ENCODE measurements at places on chromosomes 4 and X.

GRCh38 chr4:24203926-24204325 is 314.1 kb upstream of the PPARGC1A start:
- DNase-seq: no peak

DNA sequence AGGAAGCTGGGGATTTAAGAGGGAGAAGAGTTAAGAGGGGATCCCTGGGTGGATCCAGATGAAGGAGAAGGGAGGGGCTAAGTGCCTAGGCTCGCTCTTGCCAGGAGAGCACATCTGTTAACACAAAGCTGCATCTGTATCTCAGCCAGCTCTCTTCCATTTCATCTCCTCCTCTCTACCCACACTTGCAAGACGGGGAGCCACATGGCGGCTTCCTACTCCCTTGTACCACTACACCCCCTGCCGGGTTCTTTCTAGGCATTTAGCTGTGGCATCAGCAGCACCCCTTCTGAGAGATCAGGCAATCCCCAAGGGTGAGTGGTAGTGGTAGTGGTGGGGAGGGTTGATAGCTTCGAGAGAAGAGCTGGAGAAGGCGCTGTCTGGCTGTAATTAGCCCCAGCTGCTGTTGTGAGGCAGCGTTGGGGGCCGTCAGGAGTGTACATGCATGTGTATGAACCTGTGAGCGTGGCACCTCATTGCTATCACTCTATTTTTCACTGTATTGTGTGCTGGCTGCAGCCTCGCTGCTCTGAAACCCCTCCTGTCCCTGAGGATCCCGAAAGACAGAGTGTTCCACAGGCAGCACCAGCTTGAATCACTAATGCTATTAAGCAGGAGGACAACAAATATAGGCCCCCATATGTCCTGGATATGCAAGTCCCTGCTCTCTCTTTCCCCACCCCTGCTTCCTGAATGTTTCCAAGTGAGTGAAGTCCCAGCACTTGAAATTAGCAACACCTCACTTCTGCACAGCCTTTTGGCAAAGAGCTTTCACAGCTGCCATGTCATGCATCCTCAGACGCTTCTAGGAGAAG is 73.7 kb downstream of the RTL9 start:
- DNase-seq: no peak

DNA sequence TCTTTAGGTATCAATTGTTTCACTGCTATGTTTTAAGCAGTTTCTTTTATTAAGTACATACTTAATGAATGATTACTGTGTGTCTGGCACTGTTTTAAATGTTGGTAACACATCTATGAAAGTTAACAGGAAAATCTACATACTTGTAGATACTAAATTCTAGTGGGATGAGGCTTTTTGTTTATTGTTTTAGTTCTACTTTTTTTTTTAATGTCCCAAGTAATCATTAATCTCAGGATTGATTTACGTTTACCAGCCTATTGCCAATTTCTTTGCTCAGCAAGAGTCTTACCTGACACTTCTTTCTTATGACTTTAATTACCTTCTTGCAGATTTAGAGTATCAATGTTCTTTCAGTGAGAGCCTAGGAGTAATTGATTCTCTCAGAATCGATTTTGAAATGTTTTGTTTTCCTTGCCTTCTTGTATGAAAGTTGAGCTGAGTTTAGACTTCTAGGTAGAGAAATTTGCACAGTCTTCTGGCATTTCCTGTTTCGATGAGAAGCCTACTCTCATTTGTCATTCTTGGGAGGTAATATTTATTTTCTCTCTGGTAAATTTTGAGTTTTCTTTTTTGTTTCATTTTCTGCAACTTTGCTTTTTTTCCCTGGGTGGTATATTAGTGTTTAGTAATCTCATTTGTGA is 235.2 kb upstream of the ANKRD50 start:
- DNase-seq: no peak

GRCh38 chr4:95204267-95204844 is 344.4 kb downstream of the UNC5C start:
- no peak for DNase-seq

GRCh38 chr4:11790230-11790629 is 361.5 kb upstream of the HS3ST1 start:
- DNase-seq: no peak

GRCh38 chr4:39502019-39502663 is 25.1 kb downstream of the UGDH start:
- DNase-seq: no peak

DNA sequence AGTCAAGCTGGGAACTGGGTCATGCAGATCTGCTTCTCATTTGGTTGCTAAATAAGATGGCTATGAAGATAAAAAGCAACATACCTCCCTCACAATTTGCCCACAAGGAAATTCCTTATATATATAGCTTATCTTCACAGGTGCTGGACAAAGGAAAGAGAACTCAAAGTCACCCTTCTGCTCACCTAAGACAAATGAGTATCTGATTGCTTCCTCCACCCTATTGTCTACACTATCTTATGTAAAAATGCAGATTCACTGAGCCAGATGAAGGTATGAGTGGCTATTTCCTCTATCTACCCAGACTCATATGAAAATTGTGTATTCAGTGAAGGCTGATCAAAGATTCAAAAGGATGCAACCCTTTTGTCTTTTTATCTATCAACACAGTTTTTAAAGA is 50.8 kb downstream of the CHM start:
- no peak for DNase-seq

DNA sequence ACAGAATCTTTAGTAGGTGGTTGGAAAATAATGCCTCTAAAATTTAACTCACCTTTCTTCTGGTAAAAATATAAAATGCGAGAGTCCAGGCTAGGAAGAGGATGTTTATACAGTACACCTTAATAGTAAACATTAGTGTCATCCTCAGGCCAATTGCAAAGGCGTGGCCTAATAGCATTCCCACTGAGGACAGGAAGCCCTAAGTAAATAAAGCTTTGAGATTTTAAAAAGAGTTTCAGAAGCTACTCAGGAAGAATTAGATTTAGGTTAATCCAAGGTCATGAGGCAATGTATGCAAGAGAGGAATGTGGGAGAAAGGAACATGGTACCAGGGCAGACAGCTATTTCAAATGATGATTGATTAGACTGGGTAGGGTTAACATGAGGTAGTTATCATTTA is 49.5 kb downstream of the RPGR start:
- DNase-seq: no peak

DNA sequence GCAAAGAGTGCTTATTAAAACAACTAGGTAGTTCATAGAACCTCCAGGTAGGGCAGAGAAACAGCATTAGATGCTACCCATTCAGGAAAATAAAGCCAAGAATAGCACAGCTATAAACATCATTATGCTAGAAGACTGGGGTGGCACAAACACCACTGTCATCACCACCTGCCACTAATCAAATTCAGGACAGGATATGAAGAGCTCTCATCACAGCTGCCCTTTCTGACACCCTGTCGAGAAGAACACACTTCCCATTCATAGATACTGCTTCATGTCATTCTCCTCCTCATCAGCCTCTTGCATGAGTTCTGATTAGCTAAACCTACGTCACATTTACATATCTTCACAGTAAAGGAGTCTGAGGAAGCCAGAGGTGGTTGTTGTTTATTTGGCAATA is 692.3 kb upstream of the HS3ST1 start:
- DNase-seq: no peak

DNA sequence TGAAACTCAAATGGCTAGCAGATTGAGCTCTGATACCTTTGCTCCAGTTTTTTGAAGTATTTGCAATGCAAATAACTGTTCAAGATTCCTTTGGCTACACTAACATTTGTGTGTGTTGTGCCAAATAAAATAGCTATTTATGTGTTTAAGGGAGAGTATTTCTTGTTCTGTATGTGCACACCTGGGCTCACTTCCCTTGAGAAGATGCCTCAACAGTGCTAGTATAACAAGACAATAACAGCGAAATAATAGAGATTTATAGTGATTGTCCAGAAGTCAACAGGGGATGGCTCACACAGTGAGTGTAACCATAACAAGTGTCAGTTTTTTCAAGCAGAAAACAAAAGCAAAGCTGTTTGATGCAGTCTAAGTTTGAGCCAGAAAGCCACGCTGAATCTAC is 460.5 kb downstream of the CENPC start:
- no peak for DNase-seq

- no peak for DNase-seq
Measured at GRCh38 chrX:120718969-120719368, 89.1 kb upstream of the C1GALT1C1 start.

- DNase-seq: no peak
Measured at GRCh38 chr4:89434364-89434988, 126.9 kb upstream of the GPRIN3 start.

DNA sequence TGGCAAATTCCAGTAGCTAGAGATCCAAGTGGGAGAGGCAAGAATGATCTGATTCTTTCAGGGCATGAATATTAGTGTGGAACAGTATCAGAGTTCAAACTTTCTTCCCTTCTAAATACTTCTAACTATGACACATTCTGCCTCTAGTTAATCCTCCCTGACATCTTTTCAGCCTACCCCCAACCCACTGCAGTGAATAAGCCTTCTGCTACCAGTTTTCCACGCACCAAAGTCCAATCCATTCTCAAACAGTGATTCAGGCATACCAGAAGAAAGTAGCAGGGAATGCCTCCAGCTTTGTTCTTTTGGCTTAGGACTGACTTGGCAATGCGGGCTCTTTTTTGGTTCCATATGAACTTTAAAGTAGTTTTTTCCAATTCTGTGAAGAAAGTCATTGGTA is 155.4 kb upstream of the FTHL17 start:
- no peak for DNase-seq

DNA sequence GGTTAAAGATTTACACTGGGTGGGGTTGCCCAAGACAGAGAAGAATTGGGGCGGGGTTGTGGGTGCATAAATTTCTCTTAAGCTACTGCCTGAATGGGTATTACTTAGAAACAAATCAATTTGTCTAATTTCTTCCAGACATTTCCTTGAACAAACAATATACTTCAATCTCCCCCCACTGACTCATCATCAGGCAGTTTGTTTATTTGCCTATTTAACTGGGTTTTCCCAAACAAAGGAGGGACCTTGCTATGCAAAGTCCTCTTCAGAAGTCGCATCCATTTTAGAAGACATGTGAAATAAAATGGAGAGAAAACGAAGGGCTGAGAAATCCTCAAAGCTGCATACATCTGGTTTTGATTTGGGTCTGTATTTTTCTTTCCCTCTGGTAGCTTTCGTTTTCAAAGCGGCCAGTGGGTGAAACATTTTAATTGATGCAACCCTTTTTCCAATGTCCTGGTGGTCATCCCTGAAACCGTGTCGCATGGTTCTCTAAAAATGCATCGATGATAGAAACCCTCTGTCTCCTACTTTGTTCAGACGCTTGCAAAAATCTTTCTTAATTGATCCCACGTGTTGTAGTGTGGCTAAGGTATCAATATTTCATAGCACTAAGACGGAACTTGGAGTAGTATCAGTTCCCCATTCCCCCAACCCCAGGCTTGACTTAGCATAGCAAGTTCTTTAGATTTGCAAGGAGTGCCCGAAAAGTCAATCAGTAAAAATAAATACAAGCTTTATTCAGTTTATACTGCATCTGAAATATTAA is 115.1 kb upstream of the MXRA5 start:
- DNase-seq: no peak

DNA sequence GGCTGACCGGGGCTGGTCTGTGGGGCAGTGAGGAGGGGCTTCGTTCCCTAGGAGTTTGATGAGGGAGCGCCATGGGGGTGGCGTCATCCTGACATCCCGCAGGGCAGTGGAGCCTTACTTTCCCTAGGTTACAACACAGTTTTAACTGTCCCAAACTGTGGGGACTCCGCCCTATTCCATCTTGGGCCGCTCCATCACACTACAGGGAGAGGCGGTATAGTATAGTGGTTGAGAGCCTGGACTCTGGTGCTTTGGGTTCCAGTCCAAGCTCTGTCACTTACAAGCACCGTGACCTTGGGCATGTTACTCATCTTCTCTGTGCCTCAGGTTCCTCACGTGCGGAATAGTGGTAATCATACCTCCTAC is 44.2 kb downstream of the ZNF185 start:
- DNase-seq: no peak

GRCh38 chr4:85724791-85725563 is 250.0 kb downstream of the ARHGAP24 start:
- DNase-seq: no peak

- no peak for DNase-seq
Measured at GRCh38 chr4:154124539-154125255, 335.8 kb upstream of the SFRP2 start.

DNA sequence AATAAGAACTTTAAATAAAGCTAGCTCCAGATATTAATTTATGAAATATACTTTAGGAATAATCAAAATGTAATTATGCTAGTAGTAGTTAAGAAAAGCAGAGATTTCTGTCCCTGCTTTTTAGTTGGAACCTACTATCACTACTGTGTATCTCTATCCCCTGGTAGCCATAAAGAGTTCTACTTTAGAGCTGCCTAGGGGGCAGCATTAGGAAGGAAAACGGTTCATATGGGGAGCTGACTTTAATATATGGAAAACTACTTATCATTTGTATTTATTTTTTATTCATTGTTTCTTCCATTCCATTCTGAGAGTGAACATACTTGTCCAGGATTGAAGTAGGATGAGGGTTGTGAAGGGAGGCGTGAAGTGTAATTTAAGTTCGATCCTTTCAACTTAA is 40.9 kb downstream of the CPEB2 start:
- no peak for DNase-seq

- no peak for DNase-seq
Measured at GRCh38 chr4:26351685-26352084, 30.9 kb downstream of the RBPJ start.

- DNase-seq: no peak
Measured at GRCh38 chr4:123043013-123043412, 120.6 kb upstream of the NUDT6 start.

DNA sequence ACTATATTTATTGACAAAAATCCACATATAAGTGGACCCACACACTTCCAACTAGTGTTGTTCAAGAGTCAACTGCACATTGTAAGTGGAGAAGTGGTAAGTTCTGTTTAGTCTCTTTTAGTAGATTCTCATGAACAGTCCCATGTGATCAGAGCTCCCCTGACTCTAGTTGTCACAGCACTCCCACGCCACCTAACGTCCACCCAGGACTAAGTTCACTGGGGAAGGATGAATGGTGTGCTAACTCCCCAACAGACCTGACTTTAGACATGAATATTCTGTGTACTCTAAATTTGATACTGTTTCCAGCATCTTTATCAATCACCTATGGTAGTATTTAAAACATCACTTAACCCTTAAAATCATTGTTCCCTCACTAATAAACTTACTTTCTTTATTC is 59.8 kb downstream of the PACRGL start:
- no peak for DNase-seq

DNA sequence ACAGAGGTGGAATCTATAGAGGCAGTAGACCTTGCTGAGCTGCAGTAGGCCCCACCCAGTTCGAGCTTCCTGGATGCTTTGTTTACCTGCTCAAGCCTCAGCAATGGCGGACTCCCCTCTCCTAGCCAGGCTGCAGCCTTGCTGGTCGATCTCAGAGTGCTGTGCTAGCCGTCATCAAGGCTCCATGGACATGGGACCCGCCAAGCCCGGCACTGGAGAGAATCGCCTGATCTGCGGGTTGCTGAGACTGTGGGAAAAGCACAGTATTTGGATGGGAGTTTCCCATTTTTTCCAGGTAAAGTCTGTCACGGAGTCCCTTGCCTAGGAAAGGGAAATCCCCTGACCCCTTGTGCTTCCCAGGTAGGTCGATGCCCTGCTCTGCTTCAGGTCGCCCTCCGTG is 124.8 kb upstream of the KLF8 start:
- DNase-seq: no peak
